ENCODE measurements at places on chromosomes 2 and 18. TPM values are rescaled to one million over a fixed set of nuclear protein-coding genes. Genes with fewer than 3 reads are reported as not detected.

DNA sequence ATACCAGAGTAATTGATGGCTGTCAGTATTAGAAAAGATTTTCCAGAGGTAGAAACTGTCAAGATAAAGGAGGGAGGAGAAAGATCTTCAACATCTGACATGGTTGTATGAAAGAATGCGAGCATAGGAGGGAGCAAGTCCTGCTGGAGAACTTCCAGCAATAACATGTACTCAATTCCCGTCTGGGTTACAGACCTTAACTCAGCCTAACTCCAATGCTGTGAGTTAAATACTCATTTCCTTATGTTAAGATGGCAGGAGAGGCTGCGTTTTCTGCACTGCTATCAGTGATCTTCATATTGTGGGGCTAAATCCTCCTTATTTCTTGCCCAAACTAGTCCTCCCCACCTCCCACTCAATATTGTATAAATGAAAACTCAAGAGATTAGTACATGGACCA, 6.7 kb upstream of the CERS6 start:
- no peaks in the 10 kb centered on the region for H3K4me1 ChIP-seq
- no peaks in the 10 kb centered on the region for H3K27me3 ChIP-seq
- DNase-seq = no peak

- H3K4me3 ChIP-seq = no peak overlapping the region
- no peak overlapping the region for H3K27ac ChIP-seq
- no peaks in the 10 kb centered on the region for H3K36me3 ChIP-seq
- no peak for DNase-seq
- no peaks in the 10 kb centered on the region for H3K27me3 ChIP-seq
Observed at GRCh38 chr2:108074946-108075345, 88.6 kb downstream of the SLC5A7 start.

- no peaks in the 10 kb centered on the region for H3K4me1 ChIP-seq
- no peak for DNase-seq
- H3K36me3 ChIP-seq = no peaks in the 10 kb centered on the region
- H3K4me3 ChIP-seq = no peak overlapping the region
- no peak overlapping the region for H3K27ac ChIP-seq
Observed at GRCh38 chr2:515441-516127, 161.6 kb downstream of the TMEM18 start.

Gene CRYBA2
- total RNA-seq = not detected

Gene CYP26B1
- 2.4 TPM for total RNA-seq
